Bronchial smooth muscle cell (primary cell): ENCODE measurements at places on chromosomes 16 and 17. TPM values are rescaled to one million over a fixed set of nuclear protein-coding genes. Genes with fewer than 3 reads are reported as not detected.

The PRDM7 gene
- total RNA-seq = not detected in 2 replicates

The DVL2 gene
- total RNA-seq = 106 and 115 TPM in 2 replicates

The NAA38 gene
- total RNA-seq = 84.8 and 149 TPM in 2 replicates

The CACNG1 gene
- not detected in 2 replicates for total RNA-seq

The KRTAP4-3 gene
- not detected in 2 replicates for total RNA-seq

The KIAA0753 gene
- 8.2 and 9.0 TPM in 2 replicates for total RNA-seq

The IGSF6 gene
- total RNA-seq = not detected in 2 replicates

The CA5A gene
- total RNA-seq = not detected in 2 replicates
